ENCODE measurements at places on chromosomes 5 and 9. TPM values are rescaled to one million over a fixed set of nuclear protein-coding genes. Genes with fewer than 3 reads are reported as not detected.

DNA sequence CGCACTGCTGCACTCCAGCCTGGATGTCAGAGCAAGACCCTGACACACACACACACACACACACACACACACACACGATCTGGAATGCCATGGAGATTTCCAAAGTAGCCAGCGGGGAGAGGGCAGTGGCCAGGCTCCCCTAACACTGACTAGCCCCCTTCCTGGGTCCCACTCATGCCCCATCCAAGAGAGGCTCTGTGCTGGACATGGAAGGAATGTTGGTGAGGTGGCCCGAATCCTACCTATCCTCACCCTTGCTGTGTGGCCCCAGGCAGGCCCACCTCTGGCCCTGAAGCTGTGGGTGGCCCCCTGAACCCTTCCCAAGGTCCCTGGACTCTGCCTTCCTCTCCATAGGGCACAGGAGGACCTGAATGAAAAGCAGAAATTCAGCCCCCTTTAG is 7.3 kb downstream of the BRD3 start:
- DNase-seq: no peak

GRCh38 chr5:98414938-98415337 is 358.5 kb upstream of the RGMB start:
- no peak for DNase-seq

DNA sequence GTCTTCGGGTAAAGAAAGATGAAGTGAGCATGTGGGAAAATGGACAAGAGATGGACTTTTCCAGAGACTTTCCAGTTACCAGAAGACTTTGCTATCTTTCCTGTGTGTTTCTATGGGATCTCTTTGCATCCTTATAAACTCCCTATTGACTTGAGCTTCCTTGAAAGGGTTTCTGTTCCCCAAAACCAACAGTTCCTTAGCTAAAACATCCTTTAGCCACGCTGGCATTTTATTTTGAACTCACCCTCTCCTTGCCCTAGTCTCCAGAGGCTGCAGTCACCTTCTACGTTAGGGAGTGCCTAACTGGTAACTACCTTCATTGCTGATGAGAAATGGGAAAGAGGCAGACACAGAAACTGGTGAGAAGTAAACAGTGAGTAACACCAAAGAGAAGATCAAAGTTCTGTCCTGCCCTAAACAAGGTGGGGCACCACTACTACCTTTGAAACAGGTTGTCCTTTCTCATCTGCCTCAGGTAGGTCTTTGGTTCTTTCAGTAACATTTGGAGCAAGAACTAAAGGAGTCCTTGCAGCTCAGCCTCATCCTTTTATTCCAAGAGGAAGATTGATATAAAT is 402.9 kb downstream of the ENC1 start:
- DNase-seq: no peak

DNA sequence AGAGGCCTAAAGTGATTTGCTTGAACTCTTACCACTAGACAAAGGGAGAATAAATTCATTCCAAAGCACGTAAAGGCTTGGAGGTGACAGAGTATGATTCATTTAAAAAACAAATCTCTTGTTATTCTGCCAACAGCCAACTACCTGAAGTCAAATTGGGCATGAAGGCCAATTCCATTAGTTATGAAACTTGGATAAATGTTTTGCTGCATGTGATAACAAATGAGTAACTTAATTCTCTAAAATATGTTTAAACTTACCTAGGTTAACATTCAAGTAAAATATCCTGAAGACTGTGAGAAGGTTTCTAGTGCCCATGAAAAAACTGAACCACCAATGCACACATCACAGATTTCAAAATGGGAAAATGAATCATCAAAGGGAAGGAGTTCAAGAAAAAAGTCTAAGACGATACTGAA is 120.1 kb upstream of the TSLP start:
- no peak for DNase-seq

- no peak for DNase-seq
These were observed 28.7 kb upstream of the ABL1 start for GRCh38 chr9:130806327-130806716.

DNA sequence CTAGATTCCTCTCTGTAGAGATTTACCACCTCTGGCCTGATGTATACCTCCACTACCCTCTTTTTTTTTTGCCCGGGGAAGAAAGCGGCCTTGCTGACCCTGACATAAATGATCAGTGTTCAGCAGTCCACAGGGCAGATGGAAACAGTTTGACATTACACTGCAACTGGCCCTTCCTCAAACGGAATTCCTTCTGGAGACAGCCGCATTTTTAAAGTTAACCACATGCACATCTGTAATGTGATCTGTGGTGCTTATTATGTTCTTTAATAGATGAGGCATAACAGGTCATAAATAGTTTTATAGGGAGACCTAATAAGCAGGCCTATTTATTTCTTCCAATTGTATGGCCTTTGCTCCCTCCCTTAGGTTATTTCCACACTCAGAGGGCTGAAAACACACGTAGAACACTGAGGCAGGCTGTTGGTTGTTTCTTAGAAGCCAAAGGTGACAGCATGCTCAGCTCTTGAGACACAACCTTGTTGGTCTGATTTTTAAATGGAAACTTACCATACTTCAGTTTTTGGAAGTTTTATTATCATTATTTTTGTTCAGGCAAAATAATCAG is 84.0 kb upstream of the APC start:
- DNase-seq: no peak

The DDX4 gene
- not detected for polyA plus RNA-seq

Data from muscle of arm (tissue), 14 donors.